MM.1S (cell line): ENCODE measurements at places on chromosomes 1 and 21.

GRCh38 chr1:160821627-160822026 lies 25.7 kb downstream of the LY9 start:
- H3K4me1 ChIP-seq = no peaks in the 10 kb centered on the region
- no peak overlapping the region for H3K27ac ChIP-seq
- H3K36me3 ChIP-seq = no peaks in the 10 kb centered on the region; the same call in 1 of the 2 replicates

GRCh38 chr1:98672189-98672588 lies 10.7 kb downstream of the SNX7 start:
- H3K4me3 ChIP-seq = no peak overlapping the region
- H3K36me3 ChIP-seq = no peaks in the 10 kb centered on the region
- no peak overlapping the region for H3K27ac ChIP-seq
- no peak for DNase-seq

GRCh38 chr1:169538998-169539871 lies 47.0 kb downstream of the F5 start:
- no peaks in the 10 kb centered on the region for H3K36me3 ChIP-seq
- no peak for DNase-seq
- no peak overlapping the region for H3K4me3 ChIP-seq
- no peaks in the 10 kb centered on the region for H3K27me3 ChIP-seq

DNA sequence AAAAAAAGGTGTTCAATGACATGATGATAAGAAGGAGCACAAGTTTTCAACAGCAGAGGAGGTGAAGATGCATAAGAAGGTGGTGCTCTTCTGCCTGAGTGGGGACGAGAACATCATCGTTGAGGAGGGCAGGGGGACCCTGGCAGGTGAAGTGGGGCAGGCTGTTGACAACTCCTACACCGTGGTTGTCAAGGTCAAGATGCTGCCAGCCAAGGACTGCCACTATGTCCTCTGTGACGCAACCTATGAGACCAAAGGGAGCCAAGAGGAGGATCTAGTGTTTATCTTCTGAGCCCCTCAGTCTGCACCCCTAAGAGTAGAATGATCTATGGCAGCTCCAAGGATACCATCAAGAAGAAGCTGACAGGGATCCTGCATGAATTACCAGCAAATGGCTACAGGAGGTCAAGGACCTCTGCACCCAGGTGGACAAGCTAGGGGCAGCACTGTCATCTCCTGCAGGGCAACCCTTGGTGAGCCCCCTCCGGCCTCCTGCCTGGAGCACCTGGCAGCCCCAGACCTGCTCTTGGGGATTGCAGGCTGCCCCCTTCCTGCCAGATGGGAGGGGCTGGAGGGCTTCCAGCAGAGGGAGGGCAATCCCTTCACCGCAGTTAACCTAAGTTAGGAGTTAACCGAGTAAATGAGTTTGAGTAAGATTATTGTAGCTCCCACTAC lies 80.5 kb downstream of the ZNF281 start:
- H3K27ac ChIP-seq = no peak overlapping the region
- H3K27me3 ChIP-seq = no peaks in the 10 kb centered on the region
- no peaks in the 10 kb centered on the region for H3K36me3 ChIP-seq

GRCh38 chr1:196609370-196609737 lies 1.1 kb upstream of the KCNT2 start:
- H3K36me3 ChIP-seq = no peaks in the 10 kb centered on the region
- H3K27me3 ChIP-seq = no peaks in the 10 kb centered on the region
- H3K4me3 ChIP-seq = no peak overlapping the region
- H3K27ac ChIP-seq = no peak overlapping the region
- DNase-seq = no peak

- DNase-seq = no peak
- no peak overlapping the region for H3K4me3 ChIP-seq
- no peaks in the 10 kb centered on the region for H3K27me3 ChIP-seq
Observed at GRCh38 chr1:19112891-19113696, 97.0 kb downstream of the UBR4 start.

DNA sequence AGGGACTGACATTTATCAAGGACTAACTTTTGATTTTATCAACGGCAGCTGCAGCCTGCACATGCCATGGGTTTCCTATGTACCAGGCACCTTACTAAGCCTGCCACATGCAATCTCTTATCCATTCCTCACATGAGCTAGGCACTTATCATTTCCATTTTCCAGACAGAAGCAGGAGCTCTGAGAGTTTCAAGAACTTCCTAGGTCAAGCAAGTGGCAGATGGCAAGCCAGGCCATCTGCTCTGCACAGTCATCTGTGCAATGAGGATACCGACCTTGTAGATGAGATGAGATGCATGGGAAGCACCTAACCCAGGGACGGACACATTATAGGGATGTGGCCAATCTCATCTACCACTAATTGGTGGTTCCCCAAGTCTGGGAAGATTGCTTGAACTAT lies 339.4 kb upstream of the USP24 start:
- H3K4me1 ChIP-seq = no peaks in the 10 kb centered on the region
- H3K4me3 ChIP-seq = no peak overlapping the region
- no peak for DNase-seq
- H3K36me3 ChIP-seq = no peaks in the 10 kb centered on the region
- H3K27me3 ChIP-seq = no peaks in the 10 kb centered on the region
- H3K27ac ChIP-seq = no peak overlapping the region

GRCh38 chr1:110286564-110286963 lies 52.6 kb upstream of the RBM15 start:
- H3K36me3 ChIP-seq = no peaks in the 10 kb centered on the region
- no peaks in the 10 kb centered on the region for H3K4me1 ChIP-seq
- DNase-seq = no peak
- no peaks in the 10 kb centered on the region for H3K27me3 ChIP-seq
- H3K4me3 ChIP-seq = no peak overlapping the region
